ENCODE measurements at places on chromosomes 1 and 21. TPM values are rescaled to one million over a fixed set of nuclear protein-coding genes. Genes with fewer than 3 reads are reported as not detected.
A peak's percentile ranks its signal among the peaks of the same experiment; 100 is the strongest.

The VCAM1 gene
- total RNA-seq = 29.7 TPM

The SPRR2B gene
- total RNA-seq = not detected

The C1orf105 gene
- not detected for total RNA-seq

The NTNG1 gene
- total RNA-seq = 9.1 TPM

The ITLN2 gene
- 1.8 TPM for total RNA-seq

The CYP4B1 gene
- 3.6 TPM for total RNA-seq

The CEP350 gene
- 58.9 TPM for total RNA-seq

The LCE2C gene
- not detected for total RNA-seq

The BTBD19 gene
- total RNA-seq = 20.0 TPM

The TAL1 gene
- 4.7 TPM for total RNA-seq

The FLG gene
- not detected for total RNA-seq

- peak; percentile 42 for DNase-seq
- no peaks in the 10 kb centered on the region for H3K27me3 ChIP-seq
- no peak overlapping the region for H3K27ac ChIP-seq
- H3K4me1 ChIP-seq = no peaks in the 10 kb centered on the region
Measured at GRCh38 chr1:48817505-48818114, 40.9 kb upstream of the BEND5 start.

- no peak overlapping the region for H3K4me3 ChIP-seq
- no peak overlapping the region for H3K27ac ChIP-seq
- H3K36me3 ChIP-seq = no peaks in the 10 kb centered on the region
- H3K27me3 ChIP-seq = no peaks in the 10 kb centered on the region
Measured at GRCh38 chr1:47866601-47867437, 130.4 kb downstream of the TRABD2B start.

DNA sequence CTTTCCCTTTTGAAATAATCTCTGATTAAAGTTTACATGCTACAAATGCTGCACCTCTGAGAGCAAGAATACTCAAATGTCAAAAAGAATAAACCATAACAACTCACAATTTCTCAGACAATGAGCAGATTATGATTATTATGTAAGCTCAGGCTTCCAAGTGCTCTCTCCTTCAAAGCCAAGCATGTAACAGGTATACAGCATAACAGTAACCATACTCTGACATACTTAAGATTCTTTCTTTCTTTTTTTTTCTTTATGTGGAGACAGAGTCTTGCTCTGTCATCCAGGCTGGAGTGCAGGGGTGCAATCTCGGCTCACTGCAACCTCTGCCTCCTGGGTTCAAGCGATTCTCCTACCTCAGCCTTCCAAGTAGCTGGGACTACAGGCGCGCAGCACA, 155.4 kb downstream of the EIF4G3 start:
- no peaks in the 10 kb centered on the region for H3K36me3 ChIP-seq
- H3K27ac ChIP-seq = no peak overlapping the region
- no peaks in the 10 kb centered on the region for H3K27me3 ChIP-seq
- H3K4me1 ChIP-seq = peaks cover 9% of the 10 kb centered on the region
- no peak for DNase-seq

DNA sequence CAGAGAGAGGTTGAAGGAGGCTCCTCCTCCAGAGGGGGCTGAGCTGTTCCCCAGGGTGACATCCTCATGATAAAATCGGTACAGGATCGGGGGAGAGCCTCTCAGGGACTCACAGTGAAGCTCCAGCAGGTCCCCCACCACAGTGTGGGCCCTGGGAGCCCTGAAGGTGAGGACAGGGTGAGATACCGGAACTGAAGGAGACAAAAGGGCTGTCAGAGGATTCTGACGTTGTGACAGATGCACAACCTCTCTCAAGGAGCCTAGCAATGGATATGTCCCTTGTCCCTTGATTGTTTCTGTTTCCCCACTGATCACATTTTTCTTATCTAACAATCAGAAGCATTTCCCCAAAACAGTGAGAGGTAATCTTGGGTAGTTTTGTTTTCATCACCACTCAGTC, 5.2 kb downstream of the FCRL3 start:
- no peaks in the 10 kb centered on the region for H3K4me1 ChIP-seq
- no peak for DNase-seq
- no peaks in the 10 kb centered on the region for H3K27me3 ChIP-seq
- no peak overlapping the region for H3K27ac ChIP-seq

GRCh38 chr1:67441183-67441582, 11.0 kb upstream of the SERBP1 start:
- H3K27me3 ChIP-seq = no peaks in the 10 kb centered on the region
- no peaks in the 10 kb centered on the region for H3K36me3 ChIP-seq
- peak; percentile 74 for DNase-seq
- peak overlapping the region; percentile 28 for H3K27ac ChIP-seq

DNA sequence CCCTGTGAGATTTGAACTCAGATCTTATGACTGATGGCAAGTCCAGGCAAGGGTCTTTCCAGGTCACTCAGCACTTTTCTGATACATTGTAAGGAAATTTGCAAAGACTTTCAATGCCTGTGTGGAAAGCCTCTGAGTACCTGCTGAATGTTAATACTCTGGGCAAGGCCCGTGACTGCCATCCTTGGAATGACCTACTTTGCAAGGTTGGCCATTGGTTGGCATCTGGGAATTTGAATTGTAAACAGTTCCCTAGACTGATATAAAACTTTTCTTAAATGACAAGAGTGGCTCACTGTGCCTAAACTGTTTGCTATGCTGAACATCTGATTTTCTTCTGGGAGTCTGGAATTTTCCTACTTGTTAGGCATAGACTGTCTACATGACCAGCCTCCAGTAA, 57.1 kb downstream of the CD2 start:
- H3K4me1 ChIP-seq = no peaks in the 10 kb centered on the region
- no peaks in the 10 kb centered on the region for H3K36me3 ChIP-seq
- no peak for DNase-seq
- H3K27me3 ChIP-seq = no peaks in the 10 kb centered on the region

DNA sequence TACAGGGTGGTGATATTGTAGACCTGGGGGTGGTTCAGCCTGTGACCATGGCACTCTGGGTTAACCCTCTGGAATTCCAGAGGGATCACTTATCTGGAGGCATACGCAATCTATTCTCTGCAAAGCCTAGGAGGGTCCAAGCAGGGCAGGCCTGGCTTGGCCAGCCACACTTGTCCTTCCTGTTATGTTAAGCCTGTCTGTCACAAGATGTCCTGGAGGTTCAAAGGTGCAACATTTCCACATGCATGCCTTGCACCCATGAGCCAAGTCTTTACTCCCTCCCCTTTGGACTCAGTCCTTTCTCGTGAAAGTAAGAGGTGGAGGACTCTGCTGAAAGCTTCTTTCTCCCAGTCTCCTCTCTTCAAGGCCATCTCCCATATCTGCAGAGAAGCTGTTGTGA, 345.1 kb downstream of the HHIPL2 start:
- H3K36me3 ChIP-seq = no peaks in the 10 kb centered on the region
- no peaks in the 10 kb centered on the region for H3K27me3 ChIP-seq
- H3K27ac ChIP-seq = no peak overlapping the region

DNA sequence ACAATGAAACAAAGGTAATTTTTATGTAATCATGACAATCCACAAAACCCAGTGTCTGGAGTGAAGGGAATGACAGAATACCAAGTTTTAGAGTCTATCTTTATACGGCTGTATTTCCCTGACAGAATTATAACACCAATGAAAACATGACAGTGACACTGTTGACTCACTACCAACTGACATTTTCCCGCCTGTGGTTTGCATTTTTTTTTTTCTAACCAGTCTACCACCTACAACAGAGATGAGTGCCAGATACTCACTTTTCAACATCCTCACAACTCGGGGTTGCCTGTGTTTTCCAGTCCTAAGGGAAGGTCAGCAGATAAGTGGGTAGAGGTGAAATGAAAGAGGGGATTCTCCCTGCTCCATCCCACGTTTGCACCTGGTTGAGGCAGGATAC, 118.9 kb downstream of the KCNJ6 start:
- DNase-seq = no peak
- H3K4me1 ChIP-seq = no peaks in the 10 kb centered on the region
- H3K27ac ChIP-seq = no peak overlapping the region

GRCh38 chr1:214824763-214825162, 221.8 kb downstream of the CENPF start:
- H3K27me3 ChIP-seq = no peaks in the 10 kb centered on the region
- no peaks in the 10 kb centered on the region for H3K36me3 ChIP-seq
- H3K27ac ChIP-seq = no peak overlapping the region
- DNase-seq = no peak
- H3K4me3 ChIP-seq = no peak overlapping the region
- no peaks in the 10 kb centered on the region for H3K4me1 ChIP-seq

GRCh38 chr1:185674201-185674600, 60.0 kb upstream of the HMCN1 start:
- no peak overlapping the region for H3K4me3 ChIP-seq
- DNase-seq = no peak
- H3K36me3 ChIP-seq = no peaks in the 10 kb centered on the region
- H3K27me3 ChIP-seq = no peaks in the 10 kb centered on the region

GRCh38 chr1:3494321-3495308, 40.1 kb downstream of the ARHGEF16 start:
- no peak overlapping the region for H3K27ac ChIP-seq
- no peaks in the 10 kb centered on the region for H3K27me3 ChIP-seq
- H3K4me1 ChIP-seq = no peaks in the 10 kb centered on the region
- no peak overlapping the region for H3K4me3 ChIP-seq
- no peaks in the 10 kb centered on the region for H3K36me3 ChIP-seq
- DNase-seq = no peak

DNA sequence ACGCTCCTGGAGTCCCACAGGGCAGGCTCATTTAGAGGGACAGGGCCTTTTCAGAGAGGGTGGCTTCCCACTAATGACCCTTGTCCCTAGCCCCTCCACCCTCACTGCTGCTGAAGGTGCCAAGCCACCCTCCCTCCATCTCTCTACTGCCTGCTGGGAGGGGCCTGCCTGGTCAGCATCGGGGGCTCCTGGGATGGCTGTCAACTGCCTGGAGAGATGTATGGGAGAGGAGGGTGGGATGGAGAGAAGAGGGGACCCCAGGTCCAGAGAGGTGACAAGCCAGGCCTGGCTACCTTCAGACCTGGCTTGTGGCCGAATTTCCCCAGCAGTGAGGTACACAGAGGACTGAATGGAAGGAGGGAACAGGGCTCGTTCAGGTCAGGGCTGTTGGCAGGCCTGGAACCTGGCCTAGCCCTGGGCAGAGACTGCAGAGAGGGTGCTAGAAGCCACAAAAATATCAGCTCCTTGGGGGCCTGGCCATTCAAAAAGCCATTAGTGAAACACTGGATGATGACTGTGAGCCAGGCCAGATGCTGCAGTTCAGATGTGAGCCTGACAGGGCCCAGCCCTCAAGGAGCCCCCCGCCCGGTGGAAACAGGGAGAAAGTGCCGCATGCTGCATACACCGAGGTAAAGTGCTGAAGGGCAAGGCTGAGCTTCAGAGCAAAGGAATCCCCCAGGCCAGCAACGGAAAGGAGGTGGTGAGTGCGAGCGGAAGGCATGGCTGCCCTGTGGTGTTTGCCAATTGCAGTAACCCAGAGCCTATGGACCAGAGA, 20.0 kb downstream of the MMEL1 start:
- H3K36me3 ChIP-seq = no peaks in the 10 kb centered on the region
- H3K27ac ChIP-seq = no peak overlapping the region
- H3K27me3 ChIP-seq = no peaks in the 10 kb centered on the region
- no peak overlapping the region for H3K4me3 ChIP-seq
- DNase-seq = no peak

DNA sequence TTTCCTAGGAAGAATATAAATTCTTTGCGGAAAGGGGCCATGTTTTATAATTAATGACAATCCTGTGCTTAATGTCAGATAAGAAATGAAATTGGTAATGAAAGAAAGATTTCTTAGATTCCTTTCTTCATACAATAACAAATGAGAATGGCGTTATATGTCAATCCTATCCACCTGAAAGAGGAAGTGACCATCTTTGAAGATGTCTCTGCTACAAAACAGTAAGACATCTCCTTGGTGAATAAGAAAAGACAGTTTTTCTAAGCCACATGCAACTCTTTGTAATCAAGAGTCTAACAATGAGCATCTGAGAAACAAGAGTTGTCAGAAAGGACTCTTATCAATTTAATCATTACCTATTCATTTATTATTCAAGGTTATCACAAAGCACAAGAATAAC, 286.0 kb downstream of the VAV3 start:
- H3K27ac ChIP-seq = no peak overlapping the region
- no peak for DNase-seq
- no peaks in the 10 kb centered on the region for H3K4me1 ChIP-seq
- H3K36me3 ChIP-seq = no peaks in the 10 kb centered on the region
- H3K27me3 ChIP-seq = no peaks in the 10 kb centered on the region

- H3K36me3 ChIP-seq = no peaks in the 10 kb centered on the region
- no peaks in the 10 kb centered on the region for H3K27me3 ChIP-seq
- H3K4me3 ChIP-seq = no peak overlapping the region
- H3K27ac ChIP-seq = no peak overlapping the region
- no peak for DNase-seq
Measured at GRCh38 chr1:24491577-24492360, 10.9 kb upstream of the RCAN3 start.

GRCh38 chr1:42999308-42999707, 40.6 kb upstream of the SLC2A1 start:
- no peak overlapping the region for H3K27ac ChIP-seq
- no peak for DNase-seq
- no peaks in the 10 kb centered on the region for H3K36me3 ChIP-seq
- no peak overlapping the region for H3K4me3 ChIP-seq
- no peaks in the 10 kb centered on the region for H3K4me1 ChIP-seq

DNA sequence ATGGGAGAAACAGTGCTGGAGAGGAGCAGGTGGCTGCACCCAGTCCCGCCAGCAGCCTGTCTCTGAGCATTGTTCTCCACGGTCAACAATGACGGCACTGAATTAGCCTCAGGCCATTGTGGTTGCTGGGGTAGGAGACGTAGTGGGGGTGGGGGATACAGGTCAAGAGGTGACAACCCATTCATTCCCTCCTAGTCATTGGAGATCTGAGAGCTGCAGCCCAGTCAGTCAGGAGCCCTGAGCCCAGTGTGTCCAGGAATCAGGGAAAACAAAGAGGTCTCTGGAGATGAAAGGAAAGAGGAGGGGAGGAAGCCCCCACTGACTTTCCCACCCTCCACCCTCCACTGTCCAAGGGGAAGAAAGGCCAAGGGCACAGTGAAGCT, 15.3 kb downstream of the SMIM12 start:
- H3K36me3 ChIP-seq = no peaks in the 10 kb centered on the region
- H3K4me1 ChIP-seq = no peaks in the 10 kb centered on the region
- no peak overlapping the region for H3K27ac ChIP-seq
- no peak for DNase-seq
- no peak overlapping the region for H3K4me3 ChIP-seq

DNA sequence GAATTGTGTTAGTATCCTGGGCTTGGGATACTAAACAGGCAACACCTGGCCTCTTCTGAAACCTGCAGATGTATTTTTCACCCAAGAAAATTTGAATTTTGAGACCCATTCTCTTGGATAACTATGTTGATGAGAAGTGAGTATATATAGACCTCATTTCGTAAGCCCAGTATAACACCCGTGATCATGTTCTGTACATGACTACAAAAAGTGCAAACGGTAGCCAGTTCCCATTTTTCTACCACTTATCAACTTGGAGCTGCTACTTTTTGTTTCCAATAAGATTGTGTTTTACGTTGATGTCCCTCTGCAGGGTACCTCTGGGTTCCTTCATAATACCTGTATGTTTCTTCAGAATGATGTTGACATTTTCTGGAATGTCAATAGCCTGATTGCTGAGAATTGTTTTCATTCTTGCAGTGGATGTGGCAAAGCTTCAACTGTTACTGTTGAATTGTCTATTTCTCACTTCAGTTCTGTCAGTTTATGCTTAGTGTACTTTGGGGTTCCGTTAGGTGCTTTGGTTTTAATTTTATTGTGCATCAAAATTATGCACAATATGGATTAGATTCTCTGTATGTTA, 48.1 kb downstream of the ZFYVE9 start:
- H3K36me3 ChIP-seq = no peaks in the 10 kb centered on the region
- no peak for DNase-seq
- H3K4me1 ChIP-seq = peaks cover 9% of the 10 kb centered on the region
- H3K4me3 ChIP-seq = no peak overlapping the region
- no peaks in the 10 kb centered on the region for H3K27me3 ChIP-seq
- H3K27ac ChIP-seq = no peak overlapping the region
